ENCODE measurements at places on chromosomes 7 and 10. TPM values are rescaled to one million over a fixed set of nuclear protein-coding genes. Genes with fewer than 3 reads are reported as not detected.

DNA sequence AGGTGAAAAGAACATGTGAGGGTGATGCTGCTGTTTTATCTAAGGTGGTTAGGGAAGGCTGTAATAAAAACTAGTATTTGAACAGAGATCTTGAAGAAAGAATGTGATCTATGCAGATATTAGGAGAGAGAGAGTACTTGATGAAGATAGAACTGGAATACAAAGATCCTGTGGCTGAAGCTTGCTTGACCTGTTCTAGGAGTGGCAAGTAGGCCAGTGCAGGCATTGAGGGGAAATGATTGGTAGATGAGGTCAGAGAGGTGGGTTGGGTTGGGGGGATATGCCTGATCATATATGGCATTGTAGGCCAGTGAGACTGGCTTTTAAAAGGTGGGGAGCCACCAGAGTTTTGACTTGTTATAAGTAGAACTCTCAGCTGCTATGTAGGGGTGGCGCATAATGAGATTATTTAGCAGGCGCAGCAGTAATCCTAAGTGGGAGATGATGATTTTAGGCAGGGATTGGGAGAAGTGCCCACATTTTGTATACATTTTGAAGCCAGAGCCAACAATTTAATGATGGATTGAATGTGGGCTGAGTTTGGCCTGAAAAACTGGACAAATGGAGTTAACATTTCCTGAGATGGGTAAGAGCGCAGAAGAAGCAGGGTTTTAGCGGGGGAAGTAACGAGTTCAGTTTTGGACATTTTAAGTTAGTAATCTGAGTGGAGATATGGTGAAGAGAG is 8.2 kb downstream of the CCSER2 start:
- peak; percentile 22 for DNase-seq

DNA sequence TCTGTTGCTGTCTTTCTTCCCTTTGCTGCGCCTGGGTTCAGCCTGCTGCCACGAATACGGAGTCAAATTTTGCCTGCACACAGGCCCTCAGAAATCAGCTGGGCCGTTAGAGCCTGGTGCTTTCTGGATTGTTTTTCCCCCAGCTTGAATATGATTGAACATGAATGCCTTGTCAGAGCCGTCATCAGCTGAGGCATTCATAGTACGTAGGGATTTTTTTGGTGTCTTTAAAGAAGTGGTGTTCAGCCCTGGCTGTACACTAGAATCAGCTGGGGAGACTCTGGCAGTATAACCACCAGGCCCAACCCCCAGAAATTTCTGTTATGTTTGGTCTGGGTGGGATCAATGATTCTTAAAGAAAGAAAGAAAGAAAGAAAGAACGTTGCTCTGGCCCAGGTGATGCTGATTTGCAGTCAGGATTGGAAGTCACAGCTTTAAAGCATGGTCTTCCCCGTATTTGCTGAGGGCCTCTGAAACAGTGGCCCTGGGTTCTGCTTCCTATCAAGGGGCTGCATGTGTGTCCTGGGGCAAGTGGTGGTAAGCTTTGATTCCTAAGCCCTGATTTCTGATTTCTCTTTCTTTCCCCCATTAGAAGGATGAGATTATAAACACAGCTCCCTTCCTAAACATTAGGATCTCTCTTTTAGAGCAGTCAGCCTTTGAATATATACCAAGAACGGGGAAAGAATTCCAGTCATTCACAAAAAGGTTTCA is 24.7 kb downstream of the NUB1 start:
- no peak for DNase-seq

GUSB gene
- total RNA-seq: 22.7 TPM

PTF1A gene
- not detected for total RNA-seq

GRCh38 chr7:95110707-95111106 is 203.3 kb downstream of the PPP1R9A start:
- DNase-seq: no peak

GRCh38 chr7:154096-154799 is 38.1 kb upstream of the FAM20C start:
- no peak for DNase-seq

- no peak for DNase-seq
Observed at GRCh38 chr10:4894335-4894734, 68.3 kb downstream of the AKR1E2 start.

CNPY1 gene
- total RNA-seq: not detected

DNA sequence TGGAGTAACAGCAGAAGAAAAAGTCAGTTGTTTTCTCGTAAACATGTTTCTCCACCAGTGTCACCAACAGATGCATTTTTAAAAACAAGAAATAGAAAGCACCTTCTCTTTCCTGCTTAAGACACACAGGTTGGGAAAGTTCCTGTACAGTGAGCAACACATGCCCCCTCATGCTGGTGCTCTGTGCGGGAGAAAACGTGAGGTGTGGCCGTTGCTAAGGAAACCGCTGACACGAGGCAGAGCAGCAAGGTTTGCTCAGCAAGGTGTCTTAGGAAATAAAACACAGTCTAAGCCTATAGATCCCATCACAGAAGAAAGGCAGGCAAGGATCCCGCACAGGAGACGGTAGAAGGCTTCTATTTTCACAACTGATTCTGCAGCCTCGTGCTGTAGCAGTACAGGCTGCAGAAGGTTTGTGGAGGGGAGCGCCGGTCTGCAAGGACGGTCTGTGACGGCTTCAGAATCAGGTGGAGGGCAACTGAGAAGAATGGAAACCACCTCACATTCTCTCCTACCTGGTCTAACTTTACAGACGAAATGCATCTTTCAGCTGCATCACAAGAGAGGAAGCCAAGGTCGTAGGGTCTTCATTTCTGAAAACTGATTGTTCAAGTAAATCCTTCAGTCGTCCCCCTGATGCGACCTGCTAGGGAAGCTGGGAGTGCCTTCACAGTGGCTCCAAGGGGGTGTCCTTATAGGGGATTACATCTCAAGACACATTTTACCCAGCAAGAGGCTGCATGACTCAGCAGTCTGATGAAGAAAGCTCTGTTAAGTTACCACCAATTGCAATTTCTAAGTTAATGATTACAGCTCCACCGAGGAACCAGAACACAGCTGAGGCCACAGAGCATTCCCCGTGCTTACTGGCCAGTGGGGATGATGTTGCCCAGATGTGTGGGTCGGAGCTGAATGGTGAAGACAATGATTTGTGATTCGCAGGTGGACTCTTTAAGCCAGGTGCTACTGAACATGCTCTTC is 150.7 kb upstream of the KLF14 start:
- DNase-seq: peak; percentile 84

DNA sequence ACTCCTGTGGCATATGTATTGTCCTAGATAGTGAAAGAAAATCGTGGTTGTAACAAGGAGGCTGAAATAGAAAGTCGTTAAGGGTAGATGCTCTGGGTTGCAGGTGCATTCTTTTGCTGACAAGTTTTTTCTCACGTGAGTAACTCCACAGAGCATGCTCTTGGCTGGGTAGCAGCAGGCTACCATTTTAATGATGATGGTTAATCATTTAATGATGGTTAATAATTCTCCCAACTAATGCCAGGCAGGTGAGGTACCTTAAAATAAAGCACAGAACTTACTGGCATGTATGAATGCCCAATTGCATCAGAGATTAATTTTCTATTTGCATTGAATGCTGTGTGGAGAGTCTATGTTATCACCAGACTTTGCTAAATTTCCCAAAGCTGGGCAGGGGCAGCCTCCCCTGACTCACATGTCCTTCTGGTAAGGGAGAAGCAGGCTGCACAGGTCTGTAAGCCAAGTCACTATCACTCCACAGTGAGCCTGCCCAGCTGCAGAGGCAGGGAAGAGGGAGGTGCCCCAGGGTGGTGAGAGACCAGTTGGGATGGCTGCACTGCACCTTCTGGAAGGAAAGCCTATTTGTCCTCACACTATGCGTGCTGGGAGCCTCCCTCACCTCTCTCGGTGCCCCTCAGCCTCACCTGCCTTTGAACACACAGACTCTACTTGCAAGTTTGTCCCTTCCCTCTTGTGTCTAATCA is 287.0 kb upstream of the IGFBP3 start:
- no peak for DNase-seq

DNA sequence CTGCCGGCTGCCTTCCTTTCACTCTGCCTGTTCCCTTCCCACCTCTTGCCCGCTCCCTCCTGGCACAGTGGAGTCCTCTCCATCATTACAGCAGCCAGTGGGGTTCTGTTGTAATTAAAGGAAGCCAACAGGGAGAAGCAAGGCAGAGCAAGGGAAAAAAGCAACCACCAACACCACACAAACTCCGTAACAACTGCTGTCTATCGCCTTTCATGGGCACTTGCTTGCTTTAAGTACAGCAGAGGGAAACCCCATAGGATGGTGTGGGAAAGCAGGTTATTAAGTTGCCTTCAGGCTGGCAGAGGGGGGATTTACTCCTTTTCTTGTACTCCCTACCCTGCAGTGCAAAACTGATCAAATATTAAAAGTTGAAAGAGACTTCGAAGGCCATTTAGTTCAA is 22.0 kb downstream of the SORCS3 start:
- DNase-seq: no peak

TRIL gene
- not detected for total RNA-seq

DNA sequence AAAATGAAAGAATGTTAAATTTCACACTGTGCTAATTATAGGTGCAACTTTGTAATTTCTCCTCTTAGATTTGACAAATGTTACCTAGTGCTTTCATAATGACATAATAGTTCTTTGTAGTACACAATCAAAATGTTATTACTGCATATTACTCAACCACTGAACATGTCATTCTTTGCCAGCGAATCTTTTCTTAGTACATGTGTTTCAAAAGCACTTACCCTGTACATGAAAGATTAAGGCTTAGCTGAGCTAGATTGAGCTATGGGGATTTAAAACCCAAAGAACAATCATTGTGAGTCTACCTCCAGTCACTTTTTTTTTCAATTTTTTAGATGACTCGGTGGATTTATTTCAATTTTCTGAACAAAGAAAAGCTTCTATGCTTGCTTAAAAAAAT is 123.5 kb upstream of the FERD3L start:
- DNase-seq: no peak

- no peak for DNase-seq
Observed at GRCh38 chr7:37354656-37355131, 94.0 kb downstream of the ELMO1 start.

DNA sequence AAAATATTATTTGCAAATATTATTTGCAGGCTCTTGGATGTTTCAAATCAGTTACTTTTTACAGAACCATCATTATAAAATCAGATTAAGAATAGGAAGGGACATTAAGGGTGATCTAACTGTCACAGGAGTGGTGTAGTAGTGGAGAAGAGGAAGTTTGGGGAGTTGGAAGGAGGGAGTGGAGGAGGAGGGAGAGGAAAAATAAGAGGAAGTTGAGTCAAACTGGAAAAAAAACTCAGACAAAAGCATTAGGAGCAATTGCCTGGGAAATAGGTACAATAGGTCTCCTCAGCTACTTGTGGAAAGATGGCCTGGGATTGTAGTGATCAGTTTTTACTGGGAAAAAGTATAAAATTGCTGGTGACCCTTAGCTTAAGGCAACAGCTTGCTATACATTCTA is 77.7 kb upstream of the GPR37 start:
- DNase-seq: no peak

GRCh38 chr10:123024540-123024939 is 15.7 kb downstream of the ACADSB start:
- no peak for DNase-seq

DNA sequence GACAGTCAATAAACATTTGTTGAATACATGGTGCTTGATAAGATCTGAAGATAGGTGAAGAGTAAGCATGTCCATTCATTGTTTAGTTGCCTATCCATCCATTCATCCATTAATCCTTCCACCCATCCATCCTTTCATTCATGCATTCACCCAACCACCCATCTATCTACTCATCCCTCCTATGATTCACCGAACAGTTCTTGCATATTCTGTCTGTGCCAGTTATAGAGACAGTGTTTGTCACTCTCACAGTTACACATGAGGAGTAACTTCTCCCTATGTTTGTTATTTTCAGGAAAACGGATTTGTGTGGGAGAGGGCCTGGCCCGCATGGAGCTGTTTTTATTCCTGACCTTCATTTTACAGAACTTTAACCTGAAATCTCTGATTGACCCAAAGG is 86.0 kb upstream of the CYP2C9 start:
- no peak for DNase-seq

DNA sequence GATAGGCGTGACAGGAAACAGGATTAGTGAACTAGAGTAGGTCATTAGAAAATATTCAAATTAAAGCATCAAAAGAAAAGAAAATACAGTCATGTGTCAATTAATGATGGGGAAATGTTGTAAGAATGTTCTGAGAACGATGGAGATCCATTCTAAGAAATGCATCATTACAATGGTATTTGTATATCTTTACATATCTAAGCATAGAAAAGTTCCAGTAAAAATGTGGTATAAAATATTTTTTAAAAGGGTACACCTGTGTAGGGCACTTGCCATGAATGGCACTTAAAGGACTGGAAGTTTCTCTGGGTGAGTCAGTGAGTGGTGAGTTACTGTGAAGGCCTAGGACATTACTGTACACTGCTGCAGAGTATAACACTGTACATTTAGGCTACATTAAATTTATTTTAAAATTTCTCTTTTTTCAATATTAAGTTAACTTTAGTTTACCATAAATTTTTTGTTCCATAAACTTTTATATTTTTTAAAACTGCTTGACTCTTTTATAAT is 282.5 kb downstream of the BMPER start:
- DNase-seq: peak; percentile 29

ALDH18A1 gene
- total RNA-seq: 68.4 TPM

SLC13A4 gene
- under 0.01 TPM for total RNA-seq

DNA sequence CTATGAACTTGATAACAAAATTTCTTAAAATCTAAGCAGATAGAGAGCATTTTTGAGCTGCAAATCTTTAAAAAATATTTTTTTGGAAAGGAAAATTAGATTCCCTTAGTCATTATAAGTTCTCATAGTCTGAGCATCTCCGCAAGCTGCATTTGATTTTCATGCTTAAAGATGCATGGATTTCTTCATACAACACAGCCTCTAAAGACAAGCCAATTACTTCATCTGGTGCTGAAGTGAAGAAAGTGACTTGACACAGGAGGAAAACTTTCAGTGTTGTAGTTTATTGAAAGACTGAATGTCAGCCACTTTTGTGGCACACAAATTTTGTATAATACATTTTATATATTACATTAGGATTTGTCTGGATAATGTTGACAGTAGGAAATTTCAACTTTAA is 22.5 kb downstream of the SEMA3D start:
- DNase-seq: no peak

COX19 gene
- total RNA-seq: 17.5 TPM

NSUN6 gene
- 10.8 TPM for total RNA-seq

DPYSL4 gene
- 0.13 TPM for total RNA-seq

ARHGEF5 gene
- 14.3 TPM for total RNA-seq

PSPH gene
- total RNA-seq: 162 TPM

STK31 gene
- 0.26 TPM for total RNA-seq

STOX1 gene
- total RNA-seq: not detected

Measured in bronchial epithelial cell (primary cell).